Astrocyte of the hippocampus (primary cell): ENCODE measurements at places on chromosomes 4 and X.

- no peak for DNase-seq
Observed at GRCh38 chr4:40656201-40656863, 26.7 kb upstream of the RBM47 start.

DNA sequence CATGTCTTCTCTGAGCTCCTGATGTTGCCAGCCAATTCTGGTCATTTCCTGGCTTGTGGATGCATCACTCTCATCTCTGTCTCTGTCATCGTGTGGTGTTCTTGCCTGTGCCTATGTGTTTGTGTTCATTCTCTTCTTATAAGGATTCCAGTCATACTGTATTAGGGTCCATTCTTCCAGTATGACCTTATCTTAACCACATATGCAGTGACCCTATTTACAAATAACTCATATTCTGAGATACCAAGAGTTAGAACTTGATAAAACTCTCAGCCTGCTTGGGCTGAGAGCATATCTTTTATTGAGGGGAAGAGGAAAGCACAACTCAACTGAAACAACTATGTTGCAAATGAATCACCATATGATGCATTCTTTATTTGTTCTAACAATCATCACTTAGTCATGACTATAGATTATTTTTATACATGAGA, 189.0 kb upstream of the ANXA10 start:
- peak; percentile 16 for DNase-seq

DNA sequence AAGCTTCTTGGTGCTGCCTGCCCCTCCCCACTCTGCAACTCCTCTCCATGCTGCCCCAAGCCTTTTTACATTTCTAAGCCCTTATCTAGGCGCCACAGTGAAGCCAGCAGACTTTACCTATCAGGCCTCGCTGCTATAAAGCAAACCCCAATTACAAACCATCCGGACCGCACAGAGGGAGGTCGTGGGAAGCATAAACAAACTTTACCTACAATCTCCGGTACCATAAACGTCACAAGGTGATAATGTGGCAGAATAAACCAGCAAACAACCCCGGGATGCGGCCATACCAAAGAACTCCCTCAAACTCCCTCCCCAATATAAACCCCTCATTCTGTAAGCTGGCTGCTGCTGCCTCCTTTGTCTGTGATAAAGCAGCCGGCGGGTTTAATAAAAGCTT, 54.0 kb upstream of the ZCCHC13 start:
- DNase-seq: no peak

- DNase-seq: no peak
Observed at GRCh38 chr4:1948232-1948631, 60.5 kb downstream of the NELFA start.

DNA sequence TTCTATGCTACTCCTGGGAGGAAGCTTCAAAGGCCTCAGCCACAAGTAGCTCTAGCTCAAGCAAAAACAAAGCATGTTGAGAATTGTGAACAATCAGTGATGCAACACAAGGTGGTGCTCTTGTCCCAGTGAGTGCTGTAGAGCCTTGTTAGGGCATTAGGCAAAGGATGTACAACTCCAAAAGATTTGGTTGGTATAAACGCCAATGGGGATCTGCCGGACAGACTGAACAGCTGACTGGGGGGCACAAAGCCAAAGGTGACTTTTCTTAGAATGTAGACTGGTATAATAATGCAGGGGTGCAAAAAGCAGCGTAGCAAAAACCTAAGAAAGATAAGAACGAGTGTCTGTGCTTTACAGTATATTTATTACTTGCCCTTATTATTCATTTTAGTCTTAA, 62.6 kb upstream of the ALB start:
- DNase-seq: peak; percentile 59

DNA sequence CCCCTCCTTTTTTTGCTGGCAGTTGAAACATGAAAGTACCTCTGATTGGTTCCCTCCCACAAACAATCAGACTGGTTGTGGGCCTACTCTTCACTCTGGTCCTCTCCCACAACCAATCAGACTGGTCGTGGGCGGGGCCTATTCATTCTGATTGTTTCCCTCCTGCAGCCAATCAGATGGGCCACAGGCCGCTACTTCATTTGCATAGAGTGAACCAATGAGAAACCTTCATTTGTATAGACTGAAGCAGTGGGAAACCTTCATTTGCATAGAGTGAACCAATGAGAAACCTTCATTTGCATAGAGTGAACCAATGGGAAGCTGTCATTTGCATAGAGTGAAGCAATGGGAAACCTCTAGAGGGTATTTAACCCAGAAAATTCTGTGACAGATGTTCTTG, 55.2 kb downstream of the TRMT44 start:
- DNase-seq: no peak

DNA sequence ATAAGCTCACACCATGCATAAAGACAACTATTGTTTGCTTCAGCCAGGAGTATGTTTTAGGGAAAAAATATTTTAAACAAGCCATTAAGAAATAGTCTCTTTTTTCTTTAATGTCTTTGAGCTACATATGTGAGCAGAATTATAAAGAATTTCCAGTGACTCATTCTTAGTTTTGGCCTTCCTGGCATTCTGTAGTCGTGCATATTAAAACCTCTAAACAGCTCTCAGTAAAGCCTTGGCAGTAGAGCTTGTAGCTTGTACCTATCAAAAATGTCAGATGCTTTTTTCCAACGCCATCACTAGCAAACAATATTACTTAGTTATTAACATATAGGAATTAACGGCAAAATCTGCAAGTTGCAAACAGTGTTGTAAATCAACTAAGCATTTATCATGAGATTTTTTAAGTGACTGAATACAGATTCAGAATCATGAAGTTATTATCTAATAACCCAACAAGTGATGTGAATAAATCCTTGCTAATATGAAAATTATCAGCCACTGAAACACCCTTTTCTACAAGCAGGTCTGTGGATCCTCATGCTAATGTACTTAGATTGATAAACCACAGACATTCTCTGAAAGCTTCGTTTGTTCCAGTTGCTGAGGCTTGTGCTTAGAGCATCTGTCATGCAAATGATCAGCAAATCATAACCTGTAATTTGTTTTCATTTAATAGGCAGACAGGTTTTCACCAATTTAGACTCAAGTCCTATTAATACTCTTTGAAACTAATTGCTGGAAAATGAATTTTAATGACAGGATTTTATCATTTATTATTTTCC, 412.0 kb upstream of the ATOH1 start:
- peak; percentile 56 for DNase-seq

- DNase-seq: peak; percentile 55
Observed at GRCh38 chr4:5572114-5572513, 136.2 kb downstream of the EVC2 start.

- no peak for DNase-seq
Observed at GRCh38 chrX:48800574-48801279, 1.1 kb upstream of the HDAC6 start.

DNA sequence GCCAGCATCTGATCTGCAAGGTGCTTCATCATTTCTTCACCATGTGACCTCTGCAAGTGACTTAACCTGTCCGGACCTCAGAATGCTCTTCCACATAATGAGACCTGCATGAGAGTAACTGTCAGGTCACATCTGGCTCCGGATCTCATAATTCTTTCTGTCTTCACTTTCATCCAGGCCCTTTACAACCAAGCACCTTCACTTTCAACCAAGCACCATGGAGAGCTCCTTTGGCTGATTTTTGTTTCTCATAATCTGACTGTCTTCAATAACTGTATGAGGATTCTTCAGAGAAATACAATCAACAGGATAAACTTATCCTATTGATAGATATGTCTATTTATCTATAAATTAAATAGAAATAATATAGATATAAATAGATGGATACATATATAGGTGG, 148.1 kb downstream of the VCX3A start:
- peak; percentile 35 for DNase-seq

DNA sequence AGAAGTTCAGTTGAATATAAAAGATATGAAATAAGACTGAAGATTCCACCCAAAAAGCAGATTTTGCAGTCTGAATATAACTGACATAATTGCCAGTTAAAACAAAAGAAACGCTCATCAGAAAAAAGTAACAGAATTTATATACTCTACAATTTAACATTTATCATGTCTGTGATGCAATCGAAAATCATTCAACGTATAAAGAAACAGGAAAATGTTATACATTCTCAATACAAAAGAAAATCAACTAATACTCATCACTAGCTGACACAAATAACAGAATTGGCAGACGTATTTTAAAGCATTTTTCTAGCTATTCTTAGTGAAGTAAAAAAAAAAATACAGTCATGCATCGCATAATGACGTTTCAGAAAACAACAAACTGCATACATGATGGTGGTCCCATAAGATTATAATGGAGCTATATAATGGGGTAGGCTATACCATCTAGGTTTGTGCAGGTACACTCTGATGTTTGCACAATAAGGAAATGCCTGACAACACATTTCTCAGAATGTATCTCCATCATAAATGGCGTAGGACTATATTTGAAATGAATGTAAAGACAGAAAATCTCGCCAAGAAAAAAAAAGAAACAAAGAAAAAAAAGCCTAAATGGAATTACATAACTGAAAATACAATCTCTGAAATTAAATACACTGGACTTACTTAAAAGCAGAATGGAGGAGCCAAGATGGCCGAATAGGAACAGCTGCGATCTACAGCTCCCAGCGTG, 34.3 kb downstream of the OR13H1 start:
- DNase-seq: no peak

- no peak for DNase-seq
Observed at GRCh38 chr4:128830906-128831503, 21.5 kb downstream of the JADE1 start.
